Calu3 (cell line): ENCODE measurements at places on chromosomes 5 and 9. TPM values are rescaled to one million over a fixed set of nuclear protein-coding genes. Genes with fewer than 3 reads are reported as not detected.

The FAM163B gene
- not detected in 2 replicates for total RNA-seq

The TMEM171 gene
- 18.4 and 20.8 TPM in 2 replicates for total RNA-seq

The ADAMTS19 gene
- 0.15 TPM in 1 of 2 replicates, not detected in the other for total RNA-seq

The FLT4 gene
- total RNA-seq, result not detected in 2 replicates

The KCNN2 gene
- 1.2 and 2.0 TPM in 2 replicates for total RNA-seq

The ALDOB gene
- 7.1 and 7.4 TPM in 2 replicates for total RNA-seq

The CEL gene
- total RNA-seq, result 2.6 and 3.1 TPM in 2 replicates

The ANKRD31 gene
- 1.5 and 1.7 TPM in 2 replicates for total RNA-seq
